Activated CD8-positive, alpha-beta T cell treated with anti-CD3 and anti-CD28 coated beads, Interleukin-2, amount 10 ng/mL, durations not matched to agents 7 days and 5 days (primary cell): ENCODE measurements at places on chromosomes 1 and 21. TPM values are rescaled to one million over a fixed set of nuclear protein-coding genes. Genes with fewer than 3 reads are reported as not detected.

GRCh38 chr1:147768582-147768981 lies 8.2 kb upstream of the GJA5 start:
- no peak for DNase-seq
- no peaks in the 10 kb centered on the region for H3K4me1 ChIP-seq
- H3K27me3 ChIP-seq: peaks cover 23% of the 10 kb centered on the region
- H3K4me3 ChIP-seq: no peak overlapping the region
- no peaks in the 10 kb centered on the region for H3K36me3 ChIP-seq
- no peak overlapping the region for H3K27ac ChIP-seq

GRCh38 chr1:145730900-145731299 lies 11.6 kb downstream of the CD160 start:
- DNase-seq: no peak
- H3K27ac ChIP-seq: no peak overlapping the region
- no peaks in the 10 kb centered on the region for H3K36me3 ChIP-seq

- H3K27me3 ChIP-seq: no peaks in the 10 kb centered on the region
- no peak for DNase-seq
- no peak overlapping the region for H3K27ac ChIP-seq
- H3K36me3 ChIP-seq: no peaks in the 10 kb centered on the region
- H3K4me3 ChIP-seq: no peak overlapping the region
Measured at GRCh38 chr1:15680131-15680530, 4.0 kb upstream of the PLEKHM2 start.

DNA sequence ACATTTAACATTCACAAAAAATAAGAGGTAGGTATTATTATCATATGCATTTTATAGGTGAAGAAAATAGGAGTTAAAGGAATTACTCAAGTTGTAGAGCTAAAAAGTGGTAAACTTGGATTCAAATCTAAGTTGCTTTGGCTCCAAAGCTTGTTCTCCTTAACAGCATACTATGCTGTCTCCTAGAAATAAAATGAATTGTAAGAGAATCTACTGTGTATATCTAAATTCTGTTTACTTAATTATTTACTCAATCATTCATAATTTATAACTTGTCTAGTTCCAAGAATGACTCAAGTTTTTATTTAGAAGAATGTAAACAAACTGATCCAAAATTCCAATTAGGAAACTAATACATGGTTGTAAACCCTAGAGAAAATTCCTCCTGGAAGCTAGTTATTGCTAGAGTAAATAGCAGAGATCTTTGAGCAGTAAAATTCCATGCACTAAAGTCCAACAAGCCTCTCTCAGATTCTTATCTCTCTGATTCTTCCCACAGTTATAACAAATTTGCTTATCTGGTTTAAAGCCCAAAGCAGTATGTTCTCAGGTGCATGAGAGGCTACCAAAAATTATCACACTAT lies 132.5 kb upstream of the DPT start:
- H3K4me3 ChIP-seq: no peak overlapping the region
- no peak for DNase-seq

- no peaks in the 10 kb centered on the region for H3K27me3 ChIP-seq
- no peak for DNase-seq
- no peak overlapping the region for H3K27ac ChIP-seq
- no peaks in the 10 kb centered on the region for H3K36me3 ChIP-seq
Measured at GRCh38 chr1:220552672-220553260, 24.8 kb downstream of the MARK1 start.

DNA sequence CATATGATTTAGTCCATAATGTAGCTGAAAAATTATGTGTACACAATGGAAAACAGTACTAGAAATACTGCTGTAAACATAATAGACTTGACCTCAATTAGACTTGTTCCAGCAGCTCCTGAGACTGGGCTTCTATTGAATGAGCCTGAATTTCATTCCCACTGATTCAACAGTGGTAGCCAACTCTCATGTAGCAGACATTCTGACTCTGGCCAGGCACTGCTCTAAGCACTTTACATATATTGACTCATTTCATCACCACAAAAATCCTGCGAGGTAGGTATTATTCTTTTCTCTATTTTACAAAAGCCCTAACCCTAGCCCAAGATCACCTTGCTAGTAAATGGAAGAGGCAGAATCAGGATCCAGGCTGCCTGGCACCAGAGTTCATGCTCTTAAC lies 12.8 kb upstream of the CTSS start:
- H3K27me3 ChIP-seq: no peaks in the 10 kb centered on the region
- H3K4me3 ChIP-seq: no peak overlapping the region
- DNase-seq: no peak
- H3K4me1 ChIP-seq: peaks cover 18% of the 10 kb centered on the region
- no peak overlapping the region for H3K27ac ChIP-seq

DNA sequence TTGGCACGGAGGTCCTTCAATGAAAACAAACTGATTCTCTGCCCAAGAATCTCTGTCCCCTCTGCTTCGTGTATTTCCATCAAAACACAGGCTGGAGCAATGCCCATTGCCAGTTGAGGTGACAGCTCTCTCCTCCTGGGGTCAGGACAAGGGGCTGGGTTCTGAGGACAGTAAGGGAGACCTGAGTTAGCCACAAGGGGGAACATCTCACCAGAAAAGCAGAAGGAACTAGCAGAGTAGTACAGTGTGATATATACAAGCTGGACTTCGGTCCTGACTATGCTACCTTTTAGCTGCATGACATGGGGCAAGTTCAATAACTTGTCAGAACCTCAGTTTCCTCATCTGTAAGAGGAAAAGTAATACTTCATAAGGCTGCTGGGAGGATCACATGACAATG lies 50.3 kb downstream of the SYT2 start:
- peaks cover 25% of the 10 kb centered on the region for H3K27me3 ChIP-seq
- H3K36me3 ChIP-seq: no peaks in the 10 kb centered on the region
- H3K4me1 ChIP-seq: no peaks in the 10 kb centered on the region
- no peak overlapping the region for H3K4me3 ChIP-seq
- no peak overlapping the region for H3K27ac ChIP-seq

- H3K4me1 ChIP-seq: no peaks in the 10 kb centered on the region
- H3K36me3 ChIP-seq: no peaks in the 10 kb centered on the region
- H3K27ac ChIP-seq: no peak overlapping the region
- H3K4me3 ChIP-seq: no peak overlapping the region
- DNase-seq: no peak
Measured at GRCh38 chr1:97636941-97637340, 283.9 kb downstream of the DPYD start.

DNA sequence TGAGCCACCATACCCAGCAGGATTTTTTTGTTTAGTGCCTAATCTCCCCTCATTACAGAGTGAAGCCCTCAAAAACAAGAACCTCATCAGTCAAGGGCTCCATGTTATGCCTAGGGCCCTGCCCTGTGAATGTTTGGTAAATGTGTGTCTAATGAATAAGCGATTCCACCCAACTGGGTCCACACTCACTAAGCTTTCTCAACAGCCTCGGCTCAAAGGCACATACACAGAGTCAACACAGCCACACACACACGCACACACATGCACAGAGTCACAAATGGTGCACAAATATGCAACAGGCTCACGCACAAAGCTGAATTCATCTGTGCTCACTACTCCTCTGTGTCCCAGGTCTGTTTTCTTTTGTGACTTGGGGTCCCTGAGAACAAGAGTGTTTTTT lies 11.7 kb upstream of the SYNC start:
- H3K36me3 ChIP-seq: no peaks in the 10 kb centered on the region
- no peak for DNase-seq
- H3K4me3 ChIP-seq: no peak overlapping the region

- peaks cover 12% of the 10 kb centered on the region for H3K4me1 ChIP-seq
- H3K27ac ChIP-seq: no peak overlapping the region
- H3K27me3 ChIP-seq: peaks cover 4% of the 10 kb centered on the region
Measured at GRCh38 chr1:45493116-45493697, 2.2 kb upstream of the TESK2 start.

GRCh38 chr1:2288311-2288710 lies 60.2 kb downstream of the SKI start:
- DNase-seq: no peak
- peaks cover 17% of the 10 kb centered on the region for H3K36me3 ChIP-seq
- peak overlapping the region; percentile 77 for H3K27ac ChIP-seq
- no peak overlapping the region for H3K4me3 ChIP-seq
- no peaks in the 10 kb centered on the region for H3K27me3 ChIP-seq
- H3K4me1 ChIP-seq: peaks cover 53% of the 10 kb centered on the region

DNA sequence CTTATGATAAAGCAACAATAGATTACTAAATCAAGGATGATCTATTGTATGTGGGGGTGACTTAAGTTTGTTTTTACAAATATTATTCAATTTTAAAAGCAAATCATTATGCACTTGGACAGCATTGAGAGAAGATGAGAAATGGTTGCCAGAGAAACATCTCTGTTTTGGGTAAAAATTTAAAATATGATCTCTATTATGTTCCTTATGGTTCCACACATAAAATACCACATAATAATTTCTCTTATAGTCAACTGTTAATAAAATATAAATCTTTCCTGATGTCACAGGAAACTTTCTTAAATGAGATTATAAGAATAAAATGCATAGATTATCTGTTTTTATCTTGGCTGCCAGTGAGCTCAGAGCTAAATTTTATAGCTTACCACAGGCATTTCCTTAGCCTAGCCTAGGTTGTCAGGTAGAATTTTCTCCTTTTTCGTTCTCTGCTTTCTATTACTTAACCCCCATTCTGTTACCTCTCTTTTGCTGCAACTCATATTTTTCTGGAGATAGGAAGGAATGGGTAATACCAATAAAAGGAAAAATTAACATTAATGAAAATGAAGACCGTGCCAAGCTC lies 109.7 kb downstream of the TGFB2 start:
- no peak overlapping the region for H3K4me3 ChIP-seq
- no peaks in the 10 kb centered on the region for H3K36me3 ChIP-seq
- no peaks in the 10 kb centered on the region for H3K4me1 ChIP-seq
- no peak for DNase-seq

DNA sequence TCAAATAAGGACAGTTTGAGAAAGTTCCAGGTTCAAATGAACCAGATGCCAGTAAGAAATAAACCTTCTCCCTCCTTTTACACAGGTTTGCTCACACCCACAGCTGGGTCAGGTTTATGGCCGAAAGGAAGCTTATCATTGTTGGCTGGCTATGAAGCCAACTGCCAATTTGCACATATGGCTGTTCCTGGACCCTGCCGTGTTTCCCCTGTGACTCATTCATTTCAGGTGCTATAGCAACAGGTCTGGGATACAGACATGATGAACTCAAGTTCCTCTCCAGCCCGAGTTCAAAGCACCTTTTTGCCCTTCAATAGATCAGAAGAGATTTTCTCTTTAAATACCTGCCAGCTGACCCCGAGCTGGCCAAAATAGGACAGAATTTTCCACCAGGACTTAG lies 134.4 kb upstream of the SMYD2 start:
- no peaks in the 10 kb centered on the region for H3K36me3 ChIP-seq
- H3K4me1 ChIP-seq: no peaks in the 10 kb centered on the region
- H3K27me3 ChIP-seq: peaks cover 3% of the 10 kb centered on the region

DNA sequence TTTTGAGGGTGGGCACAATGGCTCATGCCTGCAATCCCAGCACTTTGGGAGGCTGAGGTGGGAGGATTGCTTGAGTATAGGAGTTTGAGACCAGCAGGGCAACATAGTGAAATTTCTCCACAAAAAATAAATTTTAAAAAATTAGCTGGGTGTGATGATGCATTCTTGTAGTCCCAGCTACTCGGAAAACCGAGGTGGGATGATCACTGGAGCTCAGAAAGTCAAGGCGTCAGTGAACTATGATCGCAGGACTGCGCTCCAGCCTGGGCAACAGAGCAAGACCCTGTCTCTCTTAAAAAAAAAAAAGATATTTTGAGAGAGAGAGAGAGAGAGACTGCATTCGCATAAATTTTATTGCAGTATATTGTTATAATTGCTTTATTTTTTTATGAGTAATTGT lies 75.9 kb upstream of the B3GALT5 start:
- peaks cover 2% of the 10 kb centered on the region for H3K27me3 ChIP-seq
- no peaks in the 10 kb centered on the region for H3K36me3 ChIP-seq
- H3K4me3 ChIP-seq: no peak overlapping the region
- H3K4me1 ChIP-seq: no peaks in the 10 kb centered on the region
- no peak overlapping the region for H3K27ac ChIP-seq
- no peak for DNase-seq

GRCh38 chr21:36162631-36163030 lies 6.0 kb downstream of the DOP1B start:
- no peaks in the 10 kb centered on the region for H3K27me3 ChIP-seq
- H3K4me3 ChIP-seq: no peak overlapping the region
- peaks cover 33% of the 10 kb centered on the region for H3K36me3 ChIP-seq
- no peak overlapping the region for H3K27ac ChIP-seq
- peaks cover 24% of the 10 kb centered on the region for H3K4me1 ChIP-seq
- DNase-seq: no peak

DNA sequence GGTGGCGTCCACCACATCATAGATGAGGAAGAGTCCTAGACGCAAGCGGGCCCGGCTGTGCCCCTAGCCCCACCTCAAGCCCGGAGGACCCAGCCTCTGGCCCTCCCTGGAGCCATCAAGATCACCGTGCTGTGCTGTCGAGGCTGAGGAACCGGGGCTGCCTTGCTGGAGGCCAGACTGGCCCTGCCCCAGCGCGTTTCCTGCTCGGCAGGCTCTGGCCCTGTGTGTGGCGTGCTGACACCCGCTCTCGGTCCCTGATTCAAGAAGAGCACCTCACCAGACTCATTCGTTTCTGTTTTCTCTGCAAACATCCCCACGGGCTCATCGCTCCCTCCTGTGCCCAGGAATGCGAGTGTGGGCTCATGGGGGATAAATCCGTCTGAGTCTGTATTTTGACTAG lies 51.1 kb downstream of the GLIS1 start:
- DNase-seq: no peak
- no peaks in the 10 kb centered on the region for H3K36me3 ChIP-seq
- no peak overlapping the region for H3K27ac ChIP-seq
- H3K4me3 ChIP-seq: no peak overlapping the region
- no peaks in the 10 kb centered on the region for H3K4me1 ChIP-seq

- no peaks in the 10 kb centered on the region for H3K27me3 ChIP-seq
- no peaks in the 10 kb centered on the region for H3K36me3 ChIP-seq
- peaks cover 12% of the 10 kb centered on the region for H3K4me1 ChIP-seq
- no peak overlapping the region for H3K27ac ChIP-seq
- H3K4me3 ChIP-seq: no peak overlapping the region
- no peak for DNase-seq
Measured at GRCh38 chr1:231021540-231022031, 18.5 kb downstream of the FAM89A start.

GRCh38 chr1:182569939-182570610 lies 19.0 kb downstream of the RNASEL start:
- H3K4me1 ChIP-seq: no peaks in the 10 kb centered on the region
- peaks cover 3% of the 10 kb centered on the region for H3K27me3 ChIP-seq

GRCh38 chr1:201084295-201084694 lies 27.9 kb downstream of the CACNA1S start:
- peaks cover 7% of the 10 kb centered on the region for H3K27me3 ChIP-seq
- H3K4me3 ChIP-seq: no peak overlapping the region
- no peaks in the 10 kb centered on the region for H3K36me3 ChIP-seq
- no peak overlapping the region for H3K27ac ChIP-seq

GRCh38 chr1:147851149-147851548 lies 51.4 kb upstream of the GJA8 start:
- no peak overlapping the region for H3K27ac ChIP-seq
- no peaks in the 10 kb centered on the region for H3K4me1 ChIP-seq
- no peaks in the 10 kb centered on the region for H3K36me3 ChIP-seq
- peaks cover 18% of the 10 kb centered on the region for H3K27me3 ChIP-seq
- no peak overlapping the region for H3K4me3 ChIP-seq
- no peak for DNase-seq

LCE1A gene
- not detected for total RNA-seq

UBL4B gene
- total RNA-seq: not detected

TRAPPC3 gene
- total RNA-seq: 55.6 TPM

TRIM67 gene
- not detected for total RNA-seq

TMEM200B gene
- not detected for total RNA-seq

BARHL2 gene
- not detected for total RNA-seq

EEIG2 gene
- 18.9 TPM for total RNA-seq
